ENCODE measurements at places on chromosomes 16 and 17. TPM values are rescaled to one million over a fixed set of nuclear protein-coding genes. Genes with fewer than 3 reads are reported as not detected.

RHBDL3 gene
- 0.27 TPM for total RNA-seq

FOXO3B gene
- 2.3 TPM for total RNA-seq

- no peaks in the 10 kb centered on the region for H3K4me1 ChIP-seq
- no peak overlapping the region for H3K4me3 ChIP-seq
- H3K27me3 ChIP-seq, result peaks cover 4% of the 10 kb centered on the region
- no peak for DNase-seq
Measured at GRCh38 chr16:29644338-29644857, 18.6 kb upstream of the SPN start.

DNA sequence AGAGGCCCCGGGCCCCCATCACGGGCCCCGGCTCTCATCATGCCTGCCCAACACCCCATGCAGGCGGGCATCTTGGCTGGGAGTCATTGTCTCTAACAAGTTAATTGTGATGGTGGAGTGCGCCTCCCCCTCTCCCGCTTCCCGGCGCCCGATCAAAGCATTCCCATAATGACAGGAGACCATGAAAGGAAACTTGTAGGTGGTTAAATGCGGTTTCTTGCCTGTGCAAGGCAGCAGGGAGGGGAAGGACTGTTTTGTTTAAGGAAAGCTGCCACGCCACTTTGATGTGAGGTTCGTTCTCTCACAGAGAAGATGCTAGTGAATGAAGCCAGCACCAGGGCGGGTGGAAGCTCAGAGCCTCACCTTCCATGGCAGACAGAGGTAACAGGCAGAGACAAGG is 45.4 kb downstream of the C16orf78 start:
- no peaks in the 10 kb centered on the region for H3K4me1 ChIP-seq
- no peak for DNase-seq
- no peaks in the 10 kb centered on the region for H3K36me3 ChIP-seq
- no peak overlapping the region for H3K27ac ChIP-seq
- peaks cover 96% of the 10 kb centered on the region for H3K27me3 ChIP-seq
- no peak overlapping the region for H3K4me3 ChIP-seq

- H3K27me3 ChIP-seq, result no peaks in the 10 kb centered on the region
- H3K4me3 ChIP-seq, result peak overlapping the region; percentile 59
- DNase-seq, result no peak
- peaks cover 13% of the 10 kb centered on the region for H3K36me3 ChIP-seq
- H3K27ac ChIP-seq, result no peak overlapping the region
- H3K4me1 ChIP-seq, result peaks cover 17% of the 10 kb centered on the region
Measured at GRCh38 chr16:84397090-84397489, 28.8 kb downstream of the ATP2C2 start.

DNA sequence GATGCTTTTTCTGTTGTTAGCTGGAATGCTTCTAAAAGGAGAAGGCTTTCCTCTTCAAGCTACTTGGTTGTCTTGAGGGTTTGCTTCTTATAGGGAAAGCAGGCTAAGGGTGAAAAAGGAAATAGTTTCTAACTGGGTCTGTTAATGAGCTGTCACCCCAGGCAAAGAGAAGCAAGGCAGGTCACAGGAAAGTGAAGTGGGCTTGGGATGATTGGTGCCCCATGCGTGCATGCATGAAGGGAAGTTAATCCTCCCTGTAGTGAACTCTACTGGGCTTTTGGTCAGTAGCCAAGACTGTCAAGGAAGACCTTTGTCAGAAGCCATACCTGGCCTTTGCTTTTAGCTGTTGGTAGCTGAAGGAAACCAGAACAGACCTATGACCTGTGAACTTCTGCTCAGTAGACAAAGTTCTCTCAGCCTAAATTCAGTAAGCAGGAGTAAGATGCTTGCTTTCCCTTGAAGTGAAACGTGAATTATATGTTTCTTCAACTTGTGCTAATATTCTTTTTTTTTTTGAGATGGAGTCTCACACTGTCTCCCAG is 16.5 kb downstream of the TENT4B start:
- no peak for DNase-seq
- H3K4me3 ChIP-seq, result no peak overlapping the region
- H3K27ac ChIP-seq, result peak overlapping the region; percentile 45
- H3K36me3 ChIP-seq, result no peaks in the 10 kb centered on the region
- peaks cover 14% of the 10 kb centered on the region for H3K4me1 ChIP-seq
- H3K27me3 ChIP-seq, result no peaks in the 10 kb centered on the region
